Stimulated activated naive CD8-positive, alpha-beta T cell treated with anti-CD3 and anti-CD28 coated beads, Interleukin-15, Interleukin-2, amounts not matched to agents 100 U/mL and 50 U/mL, for 24 hours (primary cell): ENCODE measurements at places on chromosomes 7 and 10.

GRCh38 chr10:17516376-17516775 lies 62.0 kb upstream of the ST8SIA6 start:
- DNase-seq: no peak

DNA sequence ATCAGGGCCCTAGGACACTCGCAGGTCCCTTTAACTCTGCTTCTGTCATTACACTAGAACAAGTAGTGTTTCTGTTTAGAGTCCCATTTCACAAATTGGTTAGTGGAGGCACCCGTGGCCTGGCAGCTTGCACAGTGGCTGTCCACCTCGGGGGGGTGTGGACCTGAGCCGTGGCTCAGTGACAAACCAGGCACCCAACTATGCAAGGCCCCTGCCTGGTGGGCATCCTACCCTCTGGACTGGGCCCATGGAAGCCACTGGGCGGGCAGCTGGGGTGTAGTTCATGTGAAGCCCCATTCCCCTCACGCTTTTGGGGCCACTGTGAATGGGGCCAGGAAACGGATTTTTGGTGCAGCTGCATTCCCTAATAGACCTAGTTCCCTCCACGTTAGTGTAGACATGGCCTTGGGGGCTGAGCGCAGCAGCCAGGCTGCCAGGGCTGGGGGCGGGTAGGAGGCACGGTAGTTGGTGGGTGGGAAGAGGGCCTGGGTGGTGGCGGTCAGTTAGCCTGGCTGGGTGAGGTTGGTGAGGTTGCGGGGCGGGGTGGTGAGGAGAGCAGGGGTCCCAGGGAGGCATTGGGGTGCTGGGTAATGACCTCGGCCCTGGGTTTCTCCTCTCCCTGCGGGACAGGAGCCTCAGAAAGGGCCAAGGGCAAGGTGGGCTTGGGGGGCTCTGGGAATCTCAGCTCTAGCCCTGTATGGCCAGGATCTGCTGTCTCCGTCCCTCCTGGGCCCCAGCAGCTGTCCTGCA lies 18.7 kb downstream of the ZNF316 start:
- no peak for DNase-seq

GRCh38 chr10:44856696-44857095 lies 54.4 kb upstream of the TMEM72 start:
- DNase-seq: no peak

DNA sequence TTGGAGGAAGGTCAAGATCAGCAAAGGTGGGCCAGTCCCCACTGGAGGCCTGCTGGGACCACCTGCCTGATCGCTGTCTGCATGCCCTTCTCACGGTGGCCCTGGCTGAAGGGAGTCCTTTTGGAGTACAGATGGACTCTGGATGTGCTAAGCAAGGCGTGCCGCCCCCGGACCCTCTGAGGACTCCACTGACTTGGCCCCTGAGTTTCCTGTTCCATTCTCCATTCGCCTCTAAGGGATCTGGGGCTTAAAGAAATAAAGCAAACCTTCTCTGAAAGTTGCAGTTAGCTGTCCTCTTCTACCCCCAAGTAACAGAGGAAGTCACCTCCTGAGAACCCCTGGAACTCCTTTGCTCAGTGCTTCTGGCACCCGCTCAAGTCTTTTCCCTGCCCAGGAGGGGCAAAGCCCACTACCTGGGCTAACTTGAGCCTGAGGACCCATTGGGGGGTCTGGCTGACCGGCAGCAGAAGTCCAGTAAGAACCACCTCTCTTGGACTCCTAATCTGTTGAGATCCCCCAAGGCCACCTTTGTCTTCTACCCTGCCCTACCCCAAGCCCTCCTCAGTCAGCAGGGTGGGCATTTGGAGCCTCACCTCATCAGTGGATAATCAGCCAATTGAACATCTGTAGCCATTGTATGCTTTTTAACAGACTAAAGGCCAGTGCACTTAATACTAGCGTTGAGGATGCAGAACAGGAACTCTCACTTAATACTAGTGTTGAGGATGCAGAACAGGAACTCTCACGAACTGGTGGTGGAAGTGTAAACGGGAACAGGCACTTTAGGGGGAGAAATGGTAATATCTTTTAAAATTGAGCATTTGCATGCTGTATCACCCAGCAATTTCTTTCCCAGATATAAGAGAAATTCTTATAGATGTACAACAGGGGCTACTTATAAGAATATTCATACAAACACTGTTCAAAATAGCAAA lies 2.2 kb downstream of the TBATA start:
- no peak for DNase-seq

GRCh38 chr10:804191-804781 lies 114.8 kb upstream of the DIP2C start:
- no peak for DNase-seq

- no peak for DNase-seq
These were observed 51.8 kb upstream of the TRIL start for GRCh38 chr7:29009947-29010346.

DNA sequence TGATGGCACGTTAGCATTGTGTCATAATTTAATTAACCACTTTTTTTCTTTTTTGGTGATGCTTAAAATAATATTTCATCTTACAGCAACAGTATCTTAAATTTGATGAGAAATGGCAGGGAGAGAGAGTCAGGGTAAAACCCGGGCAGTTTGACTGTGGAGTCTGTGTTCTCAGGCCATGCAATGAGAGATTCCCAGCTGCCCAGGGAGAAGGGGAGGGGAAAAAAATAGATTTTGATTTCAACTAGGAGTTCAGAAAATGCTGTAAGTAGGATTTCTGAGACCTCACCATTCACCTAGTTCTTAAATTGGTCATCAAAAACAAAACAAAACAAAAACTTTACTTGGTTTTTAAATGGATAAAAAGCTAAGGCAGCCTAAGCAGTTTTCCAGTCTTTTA lies 37.4 kb upstream of the XPNPEP1 start:
- no peak for DNase-seq

- no peak for DNase-seq
These were observed 62.4 kb upstream of the LRRC18 start for GRCh38 chr10:49001870-49002672.

GRCh38 chr10:6788731-6789130 lies 208.7 kb upstream of the PRKCQ start:
- no peak for DNase-seq

- no peak for DNase-seq
These were observed 28.8 kb upstream of the CCNJ start for GRCh38 chr10:96014473-96015102.

DNA sequence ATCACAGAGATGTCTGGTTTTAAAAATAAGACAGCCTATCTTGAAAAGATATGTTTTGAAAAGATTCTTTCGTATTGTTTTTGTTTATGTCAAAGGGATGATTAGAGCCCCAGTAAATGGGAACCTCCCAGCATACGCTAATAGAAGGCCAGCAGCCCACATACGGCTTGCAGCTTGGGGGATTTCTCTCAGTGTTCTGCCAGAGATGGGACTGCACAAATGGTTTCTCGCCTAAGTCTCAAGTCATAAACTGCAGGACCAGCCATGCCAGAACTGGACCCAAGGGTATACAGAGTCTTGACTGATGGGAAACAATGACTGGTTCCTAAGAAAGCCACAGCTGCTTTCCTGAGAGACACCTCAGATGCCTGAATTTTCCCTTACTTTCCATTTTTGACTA lies 306.9 kb upstream of the DGKB start:
- no peak for DNase-seq

DNA sequence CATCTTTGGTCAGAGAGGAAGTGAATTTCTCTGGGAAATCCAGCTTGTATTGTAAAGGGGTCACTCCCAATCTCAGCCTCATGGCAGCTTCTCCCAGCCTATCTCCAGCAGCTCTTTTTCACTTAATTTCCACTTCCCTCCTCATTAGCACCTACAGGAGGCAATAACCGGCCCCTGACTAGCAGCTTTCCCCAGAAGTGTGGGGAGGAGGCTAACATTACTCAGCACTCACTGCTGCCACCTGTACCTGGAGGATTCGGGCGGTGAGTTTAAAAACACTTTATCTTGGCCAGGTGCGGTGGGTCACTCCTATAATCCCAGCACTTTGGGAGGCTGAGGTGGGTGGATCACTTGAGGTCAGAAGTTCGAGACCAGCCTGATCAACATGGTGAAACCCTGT lies 3.8 kb downstream of the NODAL start:
- no peak for DNase-seq

DNA sequence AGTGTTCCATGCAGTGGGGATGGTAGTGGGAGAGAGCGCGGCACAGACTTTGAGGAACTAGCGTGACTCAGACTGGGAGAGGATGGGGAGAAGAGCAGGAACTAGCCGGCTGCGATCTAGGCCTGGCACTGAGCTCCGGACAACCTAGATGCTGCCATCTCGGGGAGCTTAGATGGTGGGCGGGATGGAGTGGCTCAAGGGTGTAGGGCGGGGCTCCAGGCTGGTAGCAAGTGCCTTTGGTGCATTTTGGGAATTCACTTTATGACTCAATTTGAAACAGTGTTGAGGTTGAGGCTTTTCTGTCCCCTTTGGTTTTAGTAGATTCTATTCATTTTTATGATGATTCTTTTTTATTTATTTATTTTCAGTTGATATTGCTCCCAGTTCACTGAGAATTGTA lies 185.3 kb upstream of the GPR26 start:
- no peak for DNase-seq

- no peak for DNase-seq
These were observed 143.2 kb upstream of the ANK3 start for GRCh38 chr10:60532696-60533468.

GRCh38 chr7:122883049-122883680 lies 3.1 kb downstream of the CADPS2 start:
- no peak for DNase-seq

DNA sequence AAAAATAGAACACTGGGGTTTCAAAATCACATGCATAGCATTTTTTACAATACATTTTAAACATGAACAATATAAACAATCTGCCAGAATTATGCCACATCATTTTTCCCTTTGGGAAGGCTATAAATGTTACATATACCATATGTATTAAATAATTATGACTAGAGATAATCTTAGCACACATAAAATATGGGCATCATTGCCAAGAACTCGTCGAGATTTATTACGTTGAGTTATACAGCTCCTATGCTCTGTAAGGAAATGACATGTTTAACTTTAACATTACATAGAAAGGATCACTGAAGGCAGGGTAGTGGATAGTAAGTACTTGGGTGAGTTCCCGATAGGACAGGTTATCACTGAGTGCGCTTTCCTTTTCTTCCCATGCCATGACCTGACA lies 267.8 kb downstream of the PARD3 start:
- no peak for DNase-seq

- DNase-seq: peak; percentile 68
These were observed 3.7 kb downstream of the RGS10 start for GRCh38 chr10:119538632-119539358.

DNA sequence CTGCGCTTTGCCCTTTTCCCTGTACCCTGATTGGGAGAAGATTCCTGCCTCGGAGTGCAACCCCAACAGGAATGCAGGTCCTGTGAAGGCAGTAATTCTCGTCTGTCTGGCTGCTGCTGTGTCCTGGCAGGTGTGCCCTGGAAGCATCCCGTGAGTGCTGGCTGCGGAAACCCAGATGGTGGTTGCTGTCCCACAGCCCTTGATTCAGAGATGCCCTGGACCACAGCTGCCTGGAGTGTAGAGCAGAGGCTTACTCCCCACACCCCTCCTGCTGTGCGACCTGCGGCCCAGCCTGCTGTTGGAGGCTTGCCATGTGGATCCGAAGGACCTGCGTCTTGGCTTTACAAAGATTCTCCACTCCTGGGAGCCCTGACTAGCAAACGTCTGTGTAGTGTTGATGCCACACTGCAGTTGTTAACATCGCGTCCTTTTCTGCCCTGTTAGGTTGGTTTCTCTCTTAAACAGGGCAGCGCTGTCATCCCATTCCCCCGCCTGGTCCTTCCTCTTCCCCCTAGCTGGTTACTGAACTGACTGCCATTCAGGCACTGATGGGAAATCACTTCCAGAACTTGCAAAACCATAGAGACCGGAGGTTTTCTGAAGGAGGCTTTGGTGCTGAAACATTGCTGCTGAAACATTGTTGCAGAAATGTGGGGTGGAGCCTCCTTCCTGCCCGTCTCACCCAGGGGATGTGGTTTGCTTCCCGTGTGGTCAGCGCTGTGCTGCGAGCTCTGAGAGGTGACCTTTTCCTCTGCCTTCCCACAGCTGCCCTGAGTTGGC lies 53.3 kb downstream of the DNAJB6 start:
- peak; percentile 45 for DNase-seq

GRCh38 chr10:87623191-87623590 lies 36.5 kb upstream of the PAPSS2 start:
- no peak for DNase-seq

DNA sequence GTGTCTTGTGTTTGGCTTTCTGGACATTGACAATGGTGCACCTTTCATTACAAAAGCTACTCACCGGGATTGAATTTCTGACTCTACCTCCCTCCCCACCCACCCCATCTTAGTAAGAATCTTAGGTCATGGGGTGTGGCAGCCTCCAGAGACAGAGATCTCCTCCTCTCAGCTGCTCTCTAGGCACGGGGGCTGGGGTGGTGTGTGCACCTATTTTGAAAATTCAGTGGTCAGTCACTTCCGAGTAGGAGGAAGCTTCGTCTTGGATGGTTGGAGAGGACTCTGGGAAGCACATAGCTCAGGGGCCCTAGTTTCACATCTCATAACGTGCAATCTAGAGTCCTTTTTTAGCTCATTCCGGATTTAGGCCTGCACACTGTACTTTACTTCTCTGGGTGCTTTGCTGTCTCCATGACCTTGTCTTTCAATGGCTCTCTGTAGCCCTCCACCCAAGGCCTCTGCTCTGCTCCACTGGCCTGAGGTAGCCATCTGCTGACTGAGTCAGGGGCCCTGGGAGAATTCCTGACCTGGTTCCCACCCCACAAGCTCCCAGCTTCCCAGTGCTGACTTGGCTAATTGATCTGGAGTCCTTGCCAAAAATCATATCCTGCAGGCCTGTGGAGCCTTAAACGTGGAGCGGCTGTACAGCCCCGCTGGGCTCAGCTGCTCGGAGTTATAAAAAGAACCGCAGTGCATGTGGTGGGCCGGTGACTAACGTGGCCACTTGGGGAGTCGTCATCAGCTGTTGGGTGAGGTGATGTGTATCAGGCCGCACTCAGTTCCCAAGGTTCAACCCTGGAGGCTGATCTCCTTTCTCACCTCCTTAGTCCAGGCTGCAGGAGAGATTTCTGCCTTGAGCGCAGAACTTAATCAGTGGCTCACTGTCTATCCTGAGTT lies 19.3 kb upstream of the ADAMTS14 start:
- DNase-seq: no peak
